A549 treated with ZK216348 at 1 μM for 4 hours (cell line): ENCODE measurements at places on chromosomes 11 and 22. TPM values are rescaled to one million over a fixed set of nuclear protein-coding genes. Genes with fewer than 3 reads are reported as not detected.

CDHR5 gene
- total RNA-seq: 0.04 TPM in 1 of 5 replicates, not detected in the others

SELENOH gene
- total RNA-seq: 87.5 to 157 TPM (median 137 TPM) in 5 replicates

CNGA4 gene
- 0.12 TPM in 2 of 5 replicates, not detected in the others for total RNA-seq

GPHA2 gene
- total RNA-seq: not detected in 5 replicates

DHCR7 gene
- 39.3 to 55.2 TPM (median 49.3 TPM) in 5 replicates for total RNA-seq

SDHD gene
- 65.2 to 71.1 TPM (median 66.1 TPM) in 5 replicates for total RNA-seq

VPREB1 gene
- not detected in 5 replicates for total RNA-seq

NAV2 gene
- total RNA-seq: 15.3 to 29.9 TPM (median 22.4 TPM) in 5 replicates

C11orf65 gene
- total RNA-seq: 0.15 to 0.93 TPM (median 0.36 TPM) in 3 of 5 replicates, not detected in the others

RIMBP3C gene
- 0.13 to 0.64 TPM (median 0.22 TPM) in 5 replicates for total RNA-seq

TRIM49 gene
- not detected in 5 replicates for total RNA-seq
